Activated CD8-positive, alpha-beta memory T cell treated with anti-CD3 and anti-CD28 coated beads for 1 hour (primary cell): ENCODE measurements at places on chromosomes 1 and 21.
A peak's percentile ranks its signal among the peaks of the same experiment; 100 is the strongest.

DNA sequence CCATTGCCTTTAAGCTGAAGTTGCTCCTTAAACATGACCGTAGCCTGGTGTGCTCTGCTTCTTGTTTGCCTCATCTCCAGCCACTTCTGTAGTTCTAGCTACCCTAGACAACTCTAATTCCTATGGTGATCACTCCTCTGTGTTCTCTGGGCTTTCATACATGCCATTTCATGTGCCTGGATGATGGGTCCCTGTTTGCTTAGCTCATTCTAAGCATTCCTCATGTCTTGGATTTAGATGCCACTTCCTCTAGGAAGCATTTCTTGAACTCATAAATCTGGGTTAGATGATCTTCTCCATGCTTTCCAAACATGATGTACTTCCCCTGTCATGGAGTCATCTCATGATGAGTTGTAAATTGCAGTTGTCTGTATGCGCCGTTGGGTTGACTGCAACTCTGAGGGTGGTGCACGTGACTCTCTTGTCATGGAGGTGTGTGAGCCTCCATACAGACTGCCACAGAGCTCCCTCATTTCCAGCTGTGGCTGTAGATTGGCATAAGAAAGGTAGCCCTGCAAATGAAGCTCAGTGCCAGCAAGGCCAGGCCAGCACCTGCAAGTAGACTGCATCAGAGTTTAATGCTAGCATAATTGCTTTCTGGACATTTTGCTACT, 77.2 kb downstream of the LAMC1 start:
- no peak for DNase-seq

- no peak for DNase-seq
These were observed 468 bp upstream of the MX1 start for GRCh38 chr21:41425588-41425953.

GRCh38 chr1:196607981-196608380, 259 bp downstream of the KCNT2 start:
- DNase-seq, result no peak

DNA sequence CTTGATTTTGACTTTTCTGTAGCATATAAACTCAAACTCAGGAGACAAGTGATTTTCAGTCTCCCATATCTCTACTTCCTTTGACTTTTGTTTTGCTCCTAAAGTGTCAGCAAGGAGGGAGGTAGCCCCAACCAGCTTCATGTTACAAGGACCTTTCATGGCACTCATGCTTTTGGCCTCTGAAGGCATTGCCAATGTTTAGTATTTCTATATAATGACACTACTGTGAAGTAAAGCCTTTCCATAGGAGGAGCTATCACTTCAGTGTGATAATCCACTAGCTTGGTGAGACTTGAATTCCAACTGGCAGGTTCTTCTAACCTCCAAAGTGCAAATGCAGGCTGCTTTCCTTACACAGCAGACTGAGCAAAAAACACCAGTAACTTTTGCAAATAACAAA, 14.4 kb downstream of the COLGALT2 start:
- no peak for DNase-seq

- DNase-seq, result peak; percentile 19
These were observed 406 bp downstream of the HTR1D start for GRCh38 chr1:23216771-23217420.
